ENCODE measurements at places on chromosomes 3 and 15.
A peak's percentile ranks its signal among the peaks of the same experiment; 100 is the strongest.

DNA sequence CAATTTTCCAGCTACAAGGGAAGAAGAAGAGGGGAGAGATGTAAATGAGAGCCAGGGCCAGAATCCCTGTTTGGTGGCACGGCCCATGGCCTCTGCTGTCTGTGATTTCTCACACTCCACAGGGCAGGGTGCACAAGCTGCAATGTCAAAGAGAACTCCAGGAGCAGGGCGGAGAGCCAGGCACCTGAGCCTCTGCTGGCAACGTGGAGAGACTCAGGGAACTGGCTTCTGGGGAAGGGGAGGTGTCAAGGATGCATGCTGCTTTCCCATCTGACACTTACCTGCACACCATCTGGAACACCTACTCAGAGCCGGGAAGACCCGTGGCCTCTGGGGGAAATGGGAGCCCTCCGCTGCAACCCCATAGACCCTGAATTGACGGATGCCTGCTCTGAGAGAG, 507.5 kb upstream of the NR2F2 start:
- no peak for DNase-seq

DNA sequence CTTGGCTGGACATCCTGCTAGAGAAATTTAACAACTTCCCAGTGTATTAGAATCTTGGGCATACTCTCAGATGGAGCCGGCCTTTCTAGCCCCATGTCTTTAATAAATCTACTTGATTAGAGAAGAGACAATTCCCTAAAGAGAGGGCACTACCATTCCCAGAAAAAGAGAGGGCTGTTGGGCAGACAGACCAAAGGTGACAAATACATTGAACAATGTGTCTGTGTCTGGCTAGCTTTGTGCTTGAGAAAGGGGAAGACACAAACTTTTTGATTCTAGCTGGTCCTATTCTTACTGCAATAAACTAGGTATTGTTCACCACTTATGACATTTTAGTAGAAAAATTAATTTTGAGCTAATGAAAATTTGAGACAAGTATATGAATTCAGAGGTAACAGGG, 57.7 kb downstream of the DUT start:
- DNase-seq = no peak

DNA sequence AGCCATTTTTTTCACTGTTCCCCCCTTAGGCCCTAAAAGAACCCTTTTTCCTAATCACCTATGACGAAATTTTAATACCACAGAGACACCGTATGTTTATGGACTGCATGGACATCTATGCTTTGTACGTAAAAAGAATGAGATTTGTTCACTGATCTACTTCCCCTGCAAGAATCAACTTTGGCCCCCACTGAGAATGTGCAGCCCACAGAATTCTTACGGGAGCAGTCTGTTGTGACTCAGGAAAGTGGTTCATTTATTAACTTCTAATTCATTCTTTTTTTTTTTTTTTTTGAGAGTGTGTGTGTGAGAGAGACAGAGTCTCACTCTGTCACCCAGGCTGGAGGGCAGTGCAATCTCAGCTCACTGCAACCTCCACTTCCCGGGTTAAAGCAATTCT, 17.6 kb downstream of the EIF4E3 start:
- DNase-seq = no peak

GRCh38 chr15:78797951-78798350, 13.3 kb downstream of the ADAMTS7 start:
- no peak for DNase-seq

DNA sequence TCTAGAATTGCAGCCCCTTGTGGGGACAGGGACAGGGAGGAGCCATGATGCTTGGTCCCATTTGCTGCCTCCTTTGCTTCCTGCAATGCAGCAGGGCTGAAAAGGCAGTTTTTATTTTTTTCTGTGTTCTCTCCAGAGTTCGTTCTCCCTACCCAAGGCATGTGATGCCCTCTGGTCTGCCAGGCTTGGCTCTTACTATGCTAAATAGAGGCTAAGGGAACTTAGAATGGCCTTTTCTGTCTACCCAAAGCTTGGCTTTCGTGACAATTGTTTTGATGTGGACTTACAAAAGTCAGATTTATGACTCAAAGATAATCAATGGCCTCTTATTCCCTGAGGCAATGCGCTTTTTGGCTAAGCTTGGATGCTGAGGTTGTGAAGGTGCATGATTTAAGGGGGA, 293.3 kb upstream of the TBL1XR1 start:
- no peak for DNase-seq

DNA sequence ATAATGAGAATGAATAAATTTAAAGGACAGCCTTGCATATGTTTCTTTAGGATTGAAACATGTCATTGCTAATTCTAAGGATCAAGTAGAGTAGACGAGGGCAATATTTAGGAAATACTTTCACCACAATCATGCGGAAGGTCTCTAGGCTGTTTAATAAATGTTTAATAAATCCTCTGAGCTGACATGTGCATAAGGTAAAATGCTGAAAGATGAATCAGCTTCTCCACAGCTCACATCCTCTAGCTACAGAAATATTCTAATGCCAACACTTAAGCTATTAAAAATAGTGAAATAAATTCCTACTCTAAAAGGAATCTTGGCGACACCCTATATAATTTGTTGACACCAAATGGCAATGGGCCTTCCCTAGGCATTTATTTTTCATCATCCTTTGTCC, 407.3 kb downstream of the TBL1XR1 start:
- no peak for DNase-seq

DNA sequence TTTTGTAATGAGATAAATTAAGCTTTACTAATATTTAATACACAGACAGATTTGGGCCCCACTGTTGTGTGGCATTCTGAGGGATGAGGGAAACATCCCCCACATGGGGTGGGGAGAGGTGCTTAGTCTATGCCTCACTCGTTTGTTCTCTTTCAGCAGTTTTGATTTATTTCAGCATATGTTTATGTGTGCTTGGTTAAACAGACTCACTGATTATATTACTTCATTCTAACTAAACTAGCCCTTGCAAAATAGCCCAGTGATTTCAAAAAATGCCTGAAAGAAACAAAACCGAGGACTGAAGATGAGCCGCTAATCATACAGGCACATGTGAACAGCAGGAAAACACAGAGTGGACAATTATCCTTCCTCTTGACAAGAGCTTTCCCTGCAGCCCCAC, 27.2 kb downstream of the TNFAIP8L3 start:
- DNase-seq = no peak

DNA sequence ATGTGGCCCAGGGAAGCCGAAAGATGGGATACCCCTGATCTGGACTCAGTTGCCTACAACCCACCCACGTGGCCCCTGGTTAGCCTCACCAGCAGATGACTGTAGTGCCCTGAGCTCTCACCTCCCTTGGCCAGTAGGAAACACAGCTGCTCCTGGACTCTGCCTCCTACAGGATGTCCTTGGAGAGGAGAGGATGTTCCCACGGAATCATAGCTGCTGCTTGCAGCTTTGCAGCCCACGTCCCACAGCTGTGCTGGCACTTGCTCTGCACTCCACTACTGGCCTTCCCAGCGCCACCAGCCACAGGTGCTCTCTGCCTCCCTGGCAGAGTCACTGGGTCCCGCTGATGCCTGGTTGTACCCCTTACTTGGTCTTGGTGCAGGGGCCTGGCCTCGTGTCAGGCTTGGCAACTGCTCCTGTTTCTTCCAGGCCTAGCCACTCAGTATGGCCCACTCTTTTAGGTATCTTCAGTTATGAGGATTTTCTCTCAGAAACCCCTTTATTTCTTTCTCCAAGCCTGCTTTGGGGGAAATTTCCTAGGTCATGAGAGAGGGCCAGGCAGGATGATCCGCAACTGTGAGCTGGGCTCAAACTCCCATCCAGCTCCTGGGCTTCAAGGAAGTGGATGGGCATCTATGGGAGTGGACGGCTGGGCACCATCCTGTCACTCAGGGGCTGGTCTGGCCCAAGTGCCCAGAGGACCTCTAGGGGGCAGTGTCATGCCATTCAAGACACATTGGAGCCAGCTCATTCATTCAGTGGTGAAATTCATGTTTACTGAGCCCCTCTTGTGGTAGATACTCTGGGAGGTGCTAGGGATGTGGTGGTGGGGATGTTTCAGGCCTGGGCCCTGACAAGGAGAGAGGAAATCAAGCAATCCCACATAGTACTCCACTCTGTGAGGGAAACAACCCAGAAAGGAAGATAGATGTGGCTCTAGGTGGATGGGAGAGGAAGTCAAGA, 16.2 kb upstream of the VILL start:
- peak; percentile 64 for DNase-seq
